ENCODE measurements at places on chromosomes 3 and 15.

GRCh38 chr15:67190813-67191212 is 63.6 kb downstream of the AAGAB start:
- no peak for DNase-seq

GRCh38 chr15:98002866-98003265 is 42.4 kb downstream of the ARRDC4 start:
- DNase-seq, result no peak

DNA sequence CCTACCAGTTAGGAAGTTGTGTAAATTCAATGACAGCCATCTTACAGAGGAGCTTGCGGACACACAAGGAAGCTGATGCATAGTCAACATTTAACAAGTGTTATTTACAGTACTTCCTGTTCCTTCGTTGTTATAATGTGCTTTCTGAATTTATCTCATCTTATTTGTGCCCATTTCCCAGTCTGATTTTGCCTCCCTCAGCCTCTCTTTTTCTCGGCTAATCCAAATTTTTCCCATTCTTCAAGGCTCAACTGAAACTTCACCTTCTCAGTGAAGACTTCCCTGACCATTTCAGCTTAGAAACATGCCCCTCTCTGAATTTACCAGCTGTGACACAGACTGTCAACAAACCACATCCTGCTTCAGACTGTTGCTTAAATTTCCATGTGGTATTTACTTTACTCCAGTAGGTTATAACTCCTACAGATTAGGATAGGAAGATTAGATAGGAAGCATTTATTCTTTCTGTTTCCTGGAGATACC is 55.7 kb upstream of the CP start:
- DNase-seq, result no peak

DNA sequence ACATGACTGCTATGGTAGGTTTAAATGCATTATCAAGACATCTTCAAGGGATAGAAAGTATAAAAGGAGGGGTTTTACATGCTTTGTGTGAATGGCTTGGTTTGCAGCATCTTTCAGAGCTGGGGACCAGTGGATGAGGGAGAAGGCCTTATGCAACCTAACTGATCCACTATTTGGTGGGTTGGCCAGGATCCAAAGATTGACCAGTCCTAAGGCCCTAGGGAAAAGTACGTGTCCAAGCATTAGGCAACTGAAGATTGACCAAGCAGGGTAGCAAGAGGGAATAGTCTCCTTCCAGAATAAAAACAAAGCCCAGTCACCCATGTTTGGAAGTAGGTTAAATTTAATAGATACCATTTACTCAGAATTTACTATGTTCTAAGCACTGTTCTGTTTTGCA is 509.3 kb downstream of the EPHB1 start:
- no peak for DNase-seq
